ENCODE measurements at places on chromosomes 11 and 22. TPM values are rescaled to one million over a fixed set of nuclear protein-coding genes. Genes with fewer than 3 reads are reported as not detected.

DNA sequence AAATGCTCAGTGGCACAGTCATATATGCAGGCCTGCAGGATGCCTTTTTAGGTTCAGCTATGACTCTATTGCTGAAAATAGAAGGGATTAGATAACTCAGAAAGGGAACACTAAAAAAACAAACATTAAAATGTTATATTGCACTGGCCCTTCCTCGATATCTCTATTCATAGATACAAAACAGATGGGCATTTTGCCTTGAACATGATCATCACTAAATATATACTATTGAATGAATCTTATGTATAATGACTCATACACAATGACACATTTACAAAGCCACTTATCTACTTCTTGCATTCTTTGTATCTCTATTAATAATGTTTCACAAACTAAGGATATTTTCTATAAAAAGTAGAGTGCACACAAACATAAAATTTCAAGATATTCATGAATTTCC is 2352.8 kb upstream of the RAG2 start:
- no peak overlapping the region for H3K27ac ChIP-seq
- H3K4me1 ChIP-seq, result no peaks in the 10 kb centered on the region
- DNase-seq, result no peak
- no peaks in the 10 kb centered on the region for H3K36me3 ChIP-seq

- H3K27me3 ChIP-seq, result no peaks in the 10 kb centered on the region
- H3K36me3 ChIP-seq, result no peaks in the 10 kb centered on the region
- H3K27ac ChIP-seq, result no peak overlapping the region
- no peak overlapping the region for H3K4me3 ChIP-seq
- H3K4me1 ChIP-seq, result peaks cover 4% of the 10 kb centered on the region
These were observed 94.8 kb upstream of the AMOTL1 start for GRCh38 chr11:94673386-94673785.

DNA sequence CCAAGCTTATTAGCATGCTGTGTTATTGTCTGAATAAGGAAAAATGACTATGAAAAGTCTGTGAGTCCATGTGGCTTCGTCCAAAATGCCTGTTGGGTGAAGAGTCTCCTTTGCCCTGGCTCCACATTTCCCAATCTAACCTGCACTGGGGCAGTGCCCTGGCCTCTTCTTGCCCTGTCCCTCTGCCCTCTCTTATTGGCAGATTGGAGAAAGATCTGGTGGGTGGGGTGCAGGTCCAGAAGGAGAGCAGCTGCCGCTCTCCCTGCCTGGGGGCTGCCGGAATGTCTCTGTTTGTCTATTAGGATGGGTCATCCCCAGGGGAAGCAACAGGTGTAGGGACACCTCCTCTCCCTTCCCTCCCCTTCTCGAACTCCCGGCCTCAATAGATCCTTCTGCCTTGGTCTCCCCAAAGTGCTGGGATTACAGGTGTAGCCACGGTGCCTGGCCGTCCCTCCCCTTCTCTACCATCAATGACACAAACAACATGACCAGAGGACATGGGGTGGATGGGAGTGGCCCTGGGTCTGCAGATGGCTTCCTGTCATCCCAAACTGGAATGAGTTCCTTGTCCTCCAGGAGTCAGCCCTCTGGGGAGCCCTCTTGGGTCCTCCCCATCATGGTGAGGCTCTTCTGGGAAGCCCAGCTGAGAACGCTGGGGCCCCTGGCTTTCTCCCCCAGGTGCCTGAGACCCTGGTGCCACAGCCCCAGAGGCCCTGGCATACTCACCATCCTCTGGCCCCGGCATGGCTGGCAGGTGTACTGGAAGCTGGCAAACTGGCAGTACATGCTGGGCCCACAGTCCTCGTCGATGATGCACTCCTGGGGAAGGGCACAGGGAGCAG is 40.5 kb downstream of the DKK3 start:
- peaks cover 42% of the 10 kb centered on the region for H3K36me3 ChIP-seq
- H3K27ac ChIP-seq, result peak overlapping the region; percentile 48
- no peak for DNase-seq
- H3K27me3 ChIP-seq, result no peaks in the 10 kb centered on the region

DNA sequence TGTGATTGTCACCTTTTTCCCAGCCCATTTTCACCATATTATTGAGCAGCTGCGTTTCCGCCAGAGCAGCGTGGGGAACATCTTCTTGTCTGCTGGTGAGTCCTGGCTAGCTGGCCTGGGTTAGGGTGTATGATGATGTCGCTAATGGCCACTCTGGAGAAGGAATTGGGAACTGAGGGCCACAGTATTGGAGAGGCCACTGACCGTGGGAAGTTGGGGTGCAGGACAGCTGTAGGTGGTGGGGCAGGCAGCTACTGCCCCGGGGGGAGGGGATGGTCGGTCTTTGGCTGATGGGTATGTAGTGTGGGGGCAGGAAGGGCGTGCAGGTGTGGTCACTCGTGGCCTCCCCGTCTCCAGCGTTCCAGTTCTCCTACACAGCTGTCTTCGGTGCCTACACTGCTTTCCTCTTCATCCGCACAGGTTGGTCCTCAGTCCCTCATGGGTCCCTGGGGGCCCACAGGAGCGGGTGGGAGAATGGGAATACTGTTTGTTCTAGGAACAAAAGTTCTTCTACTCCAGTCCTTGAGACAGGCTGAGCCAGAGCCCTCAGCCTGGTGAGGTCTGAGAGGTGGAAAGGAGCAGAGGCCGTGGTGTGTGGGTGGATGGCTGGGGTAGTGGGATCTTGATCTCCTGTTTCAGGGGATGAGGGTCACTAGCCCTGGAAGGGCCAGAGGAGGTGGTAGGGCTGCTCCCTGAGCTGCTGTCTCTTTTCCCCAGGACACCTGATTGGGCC is 2.1 kb downstream of the RCE1 start:
- H3K27ac ChIP-seq, result no peak overlapping the region
- peaks cover 21% of the 10 kb centered on the region for H3K4me1 ChIP-seq
- no peak overlapping the region for H3K4me3 ChIP-seq
- no peaks in the 10 kb centered on the region for H3K36me3 ChIP-seq
- H3K27me3 ChIP-seq, result no peaks in the 10 kb centered on the region

DNA sequence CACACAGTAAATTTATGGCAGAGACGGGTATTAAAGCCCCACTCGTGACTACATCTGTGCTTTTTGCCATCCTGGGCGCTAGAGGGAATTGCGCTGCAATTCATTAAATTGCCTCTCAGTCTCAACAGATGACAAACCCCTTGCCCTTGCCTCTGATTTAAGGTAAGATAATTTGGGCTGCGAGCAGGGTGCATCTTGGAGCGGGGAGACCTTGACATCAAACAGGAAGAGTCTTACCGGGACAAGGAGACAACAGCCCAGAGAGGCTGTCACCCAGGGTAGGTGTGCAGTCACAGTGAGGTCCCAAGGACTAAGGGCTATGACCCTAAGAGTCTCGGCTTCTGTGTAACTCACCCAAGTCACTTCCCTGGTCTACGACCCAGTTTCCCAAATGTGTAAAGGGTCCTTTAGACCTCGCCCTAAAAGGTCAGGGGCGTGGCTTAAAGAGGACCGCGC is 449 bp upstream of the TOM1 start:
- peaks cover 26% of the 10 kb centered on the region for H3K4me1 ChIP-seq
- peak overlapping the region; percentile 93 for H3K27ac ChIP-seq
- no peaks in the 10 kb centered on the region for H3K36me3 ChIP-seq
- DNase-seq, result no peak
- H3K27me3 ChIP-seq, result no peaks in the 10 kb centered on the region

- no peaks in the 10 kb centered on the region for H3K36me3 ChIP-seq
- H3K4me1 ChIP-seq, result no peaks in the 10 kb centered on the region
- H3K27ac ChIP-seq, result no peak overlapping the region
- no peak overlapping the region for H3K4me3 ChIP-seq
- DNase-seq, result no peak
These were observed 563.0 kb downstream of the MIAT start for GRCh38 chr22:27220339-27220738.

GRCh38 chr11:103055221-103055890 is 36.6 kb downstream of the DCUN1D5 start:
- no peaks in the 10 kb centered on the region for H3K4me1 ChIP-seq
- no peak overlapping the region for H3K4me3 ChIP-seq
- no peak overlapping the region for H3K27ac ChIP-seq
- H3K36me3 ChIP-seq, result no peaks in the 10 kb centered on the region

DNA sequence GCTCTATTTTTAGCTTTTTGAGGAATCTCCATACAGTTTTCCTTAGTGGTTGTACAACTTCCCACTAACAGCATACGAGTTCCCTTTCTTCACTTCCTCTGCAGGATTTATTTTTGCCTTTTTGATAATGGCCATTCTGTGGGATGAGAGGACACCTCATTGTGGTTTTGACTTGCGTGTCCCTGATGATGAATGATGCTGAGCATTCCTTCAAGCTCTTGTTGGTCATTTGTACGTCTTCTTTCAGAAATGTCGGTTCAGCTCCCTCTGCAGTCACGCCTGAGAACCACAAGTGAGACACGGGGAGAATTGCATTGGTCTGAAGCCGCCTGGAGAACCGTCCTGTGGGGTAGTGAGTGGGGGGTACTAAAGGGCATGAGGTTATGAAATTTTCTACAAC is 2.0 kb upstream of the KRTAP5-10 start:
- H3K4me1 ChIP-seq, result no peaks in the 10 kb centered on the region
- peaks cover 13% of the 10 kb centered on the region for H3K27me3 ChIP-seq
- no peaks in the 10 kb centered on the region for H3K36me3 ChIP-seq

- no peaks in the 10 kb centered on the region for H3K4me1 ChIP-seq
- no peak for DNase-seq
- H3K27me3 ChIP-seq, result peaks cover 16% of the 10 kb centered on the region
- H3K36me3 ChIP-seq, result no peaks in the 10 kb centered on the region
- no peak overlapping the region for H3K27ac ChIP-seq
These were observed 1516.9 kb downstream of the BRD1 start for GRCh38 chr22:48310740-48311139.

DNA sequence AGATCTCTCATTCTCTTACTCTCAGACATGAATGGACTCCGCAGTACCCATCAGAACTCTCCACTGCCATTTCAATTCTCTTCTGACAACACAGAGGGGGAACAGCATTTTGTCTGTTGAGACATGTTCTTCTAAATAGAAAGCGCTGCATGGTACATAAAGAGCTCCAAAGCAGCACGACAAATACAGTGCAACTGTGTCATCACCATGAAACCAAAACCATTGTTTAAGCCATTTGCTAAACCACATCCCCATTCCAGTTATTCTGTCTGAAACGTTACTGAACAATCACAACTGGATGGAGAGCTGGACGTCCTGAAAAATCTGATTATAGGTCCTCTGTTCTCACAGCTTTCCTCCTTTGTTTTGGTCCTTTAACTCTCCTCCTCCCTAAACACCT is 17.9 kb upstream of the TENM4 start:
- H3K27me3 ChIP-seq, result peaks cover 23% of the 10 kb centered on the region
- no peak for DNase-seq
- no peak overlapping the region for H3K27ac ChIP-seq
- no peak overlapping the region for H3K4me3 ChIP-seq
- H3K36me3 ChIP-seq, result no peaks in the 10 kb centered on the region
- H3K4me1 ChIP-seq, result no peaks in the 10 kb centered on the region

DNA sequence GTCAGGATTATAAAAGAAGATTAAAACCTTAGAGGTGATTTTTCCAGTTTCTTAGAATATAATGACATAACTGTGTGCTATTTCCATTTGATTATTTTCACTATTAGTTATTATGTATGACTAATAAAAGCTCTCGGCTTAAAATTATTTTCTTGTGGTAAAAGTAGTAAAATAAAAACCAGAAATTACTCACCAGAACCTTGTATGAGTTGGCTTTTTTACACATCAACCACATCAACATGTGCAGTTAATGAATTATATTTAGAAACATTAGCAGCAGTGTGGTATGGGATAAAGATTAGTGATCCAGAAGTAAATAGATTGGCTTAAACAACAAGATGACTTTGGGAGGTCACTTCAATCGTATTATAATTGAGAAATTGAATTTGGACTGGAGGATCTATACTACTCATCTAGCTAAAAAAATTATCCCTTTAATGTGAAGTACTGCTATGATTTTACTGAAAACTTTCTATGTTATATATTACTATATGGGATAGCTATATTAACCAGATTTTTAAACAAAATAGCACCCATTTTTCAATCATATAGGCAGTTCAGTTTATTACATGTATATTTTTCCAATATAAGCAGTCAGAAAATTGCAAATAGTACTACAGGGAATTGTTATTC is 2.8 kb upstream of the BCO2 start:
- H3K27ac ChIP-seq, result peak overlapping the region; percentile 83
- H3K4me3 ChIP-seq, result no peak overlapping the region
- DNase-seq, result no peak
- no peaks in the 10 kb centered on the region for H3K36me3 ChIP-seq

DNA sequence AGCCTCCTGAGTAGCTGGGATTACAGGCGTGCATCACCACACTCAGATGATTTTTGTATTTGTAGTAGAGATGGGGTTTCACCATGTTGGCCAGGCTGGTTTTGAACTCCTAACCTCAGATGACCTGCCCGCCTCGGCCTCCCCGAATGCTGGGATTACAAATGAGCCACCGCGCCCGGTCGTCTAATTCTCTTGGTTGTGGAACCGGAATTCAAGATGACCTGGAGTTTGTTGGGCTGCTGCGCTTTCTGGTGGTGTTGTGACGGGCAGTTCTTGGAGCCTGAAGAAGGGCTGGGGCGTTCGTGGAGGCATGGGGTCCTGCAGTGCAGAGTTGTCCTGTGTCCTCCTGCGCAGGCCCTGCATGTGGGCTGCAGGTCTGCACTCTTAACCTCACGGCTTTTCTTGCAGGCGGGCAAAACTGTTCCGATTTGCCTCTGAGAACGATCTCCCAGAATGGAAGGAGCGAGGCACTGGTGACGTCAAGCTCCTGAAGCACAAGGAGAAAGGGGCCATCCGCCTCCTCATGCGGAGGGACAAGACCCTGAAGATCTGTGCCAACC is 4.9 kb upstream of the TRMT2A start:
- H3K4me1 ChIP-seq, result peaks cover 15% of the 10 kb centered on the region
- H3K36me3 ChIP-seq, result no peaks in the 10 kb centered on the region
- H3K4me3 ChIP-seq, result no peak overlapping the region
- no peak overlapping the region for H3K27ac ChIP-seq
- DNase-seq, result no peak
- H3K27me3 ChIP-seq, result no peaks in the 10 kb centered on the region

DNA sequence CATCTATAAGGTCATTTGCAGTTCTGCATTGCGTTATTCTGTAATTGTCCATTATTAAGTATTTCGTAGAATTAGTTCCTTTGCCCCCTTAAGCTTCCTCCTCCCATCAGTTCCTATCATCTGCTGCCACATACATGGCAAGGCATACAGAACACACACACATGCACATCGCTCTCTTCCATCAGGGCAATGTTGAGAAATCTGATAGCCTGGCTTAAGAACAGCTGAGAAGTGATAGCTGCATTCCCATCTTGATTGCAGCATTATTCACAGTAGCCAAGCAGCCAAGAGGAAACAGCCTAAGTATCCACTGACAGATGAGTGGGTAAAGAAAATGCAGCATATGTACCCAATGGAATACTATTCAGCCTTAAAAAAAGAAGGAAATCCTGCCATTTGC is 186.8 kb upstream of the CADM1 start:
- no peaks in the 10 kb centered on the region for H3K4me1 ChIP-seq
- H3K36me3 ChIP-seq, result no peaks in the 10 kb centered on the region
- H3K27ac ChIP-seq, result no peak overlapping the region
- no peak overlapping the region for H3K4me3 ChIP-seq
- peaks cover 7% of the 10 kb centered on the region for H3K27me3 ChIP-seq

GRCh38 chr11:100740440-100740839 is 53.4 kb downstream of the ARHGAP42 start:
- peaks cover 22% of the 10 kb centered on the region for H3K4me1 ChIP-seq
- no peaks in the 10 kb centered on the region for H3K36me3 ChIP-seq
- H3K27me3 ChIP-seq, result no peaks in the 10 kb centered on the region
- H3K27ac ChIP-seq, result no peak overlapping the region
- DNase-seq, result no peak

GRCh38 chr11:134646561-134646960 is 234.5 kb upstream of the B3GAT1 start:
- H3K27me3 ChIP-seq, result no peaks in the 10 kb centered on the region
- no peaks in the 10 kb centered on the region for H3K4me1 ChIP-seq
- no peak overlapping the region for H3K27ac ChIP-seq

VSIG10L2 gene
- polyA plus RNA-seq, result 0.15 TPM

CARD10 gene
- polyA plus RNA-seq, result 14.0 TPM

SLC16A8 gene
- polyA plus RNA-seq, result 0.22 TPM

C11orf91 gene
- not detected for polyA plus RNA-seq

All from heart right ventricle (tissue), 16 donors.